ENCODE measurements at places on chromosomes 4 and X.

DNA sequence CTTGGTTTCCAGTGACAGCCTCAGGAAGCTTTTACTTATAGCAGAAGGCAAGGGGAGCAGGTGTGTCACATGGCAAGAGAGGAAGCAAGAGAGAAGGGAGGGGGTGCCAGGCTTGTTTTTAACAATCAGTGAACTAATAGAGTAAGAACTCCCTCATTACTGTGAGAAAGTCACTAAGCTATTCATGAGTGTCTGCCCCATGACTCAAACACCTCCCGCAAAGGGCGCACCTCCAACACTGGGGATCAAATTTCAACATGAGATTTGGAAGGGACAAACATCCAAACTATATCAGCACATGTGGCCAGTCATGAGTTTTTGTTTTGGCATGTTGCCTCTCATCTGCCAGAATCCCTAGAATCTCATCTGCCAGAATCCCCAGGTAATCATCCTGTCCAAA lies 183.5 kb upstream of the C1QTNF7 start:
- no peak for DNase-seq

GRCh38 chr4:156558373-156559025 lies 413.1 kb downstream of the PDGFC start:
- no peak for DNase-seq

GRCh38 chrX:125132274-125132673 lies 187.4 kb upstream of the TEX13C start:
- DNase-seq = no peak

- DNase-seq = peak; percentile 83
Measured at GRCh38 chrX:2690856-2691542, at the start of gene CD99. Gene CD99 (plus strand): TSS chrX:2691295. CDS start chrX:2691361, 66 bp downstream.

GRCh38 chrX:31268359-31268758 lies 196.5 kb upstream of the FTHL17 start:
- DNase-seq = no peak

DNA sequence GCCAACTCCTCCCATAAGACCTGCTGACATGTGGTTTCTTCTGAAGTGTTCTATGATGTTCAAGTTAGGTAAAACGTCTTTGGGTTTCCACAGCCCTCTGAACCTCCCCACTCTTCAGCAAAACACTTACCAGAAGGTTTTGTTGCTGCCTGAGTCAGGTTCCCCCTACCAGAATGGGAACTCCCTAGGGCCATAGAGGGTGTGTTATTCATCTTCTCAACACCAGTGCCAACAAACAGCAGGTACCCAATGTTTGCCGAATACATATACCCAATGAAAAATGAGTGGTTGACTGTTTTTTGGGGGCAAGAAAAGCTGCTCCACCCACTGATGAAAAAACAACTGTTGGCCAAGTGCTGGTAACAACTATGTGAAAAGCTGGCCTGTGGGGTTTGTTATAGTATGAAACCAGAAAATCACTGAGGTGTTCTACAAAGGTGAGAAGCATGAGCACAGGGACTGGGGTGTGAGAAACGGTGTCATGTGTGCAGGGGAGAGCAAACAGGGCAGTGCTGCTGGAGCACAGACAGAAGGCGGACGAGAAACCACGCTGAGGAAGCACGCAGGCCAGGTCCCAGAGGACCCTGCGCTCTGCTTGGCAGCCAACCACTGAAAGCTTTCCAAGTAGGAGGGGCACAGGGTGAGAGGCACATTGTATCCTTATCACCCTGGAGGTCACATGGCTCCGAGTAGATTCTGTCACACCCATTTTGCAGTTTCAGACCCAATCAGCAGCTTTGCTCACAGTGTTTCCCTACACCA lies 28.8 kb downstream of the ATP8A1 start:
- peak; percentile 8 for DNase-seq

DNA sequence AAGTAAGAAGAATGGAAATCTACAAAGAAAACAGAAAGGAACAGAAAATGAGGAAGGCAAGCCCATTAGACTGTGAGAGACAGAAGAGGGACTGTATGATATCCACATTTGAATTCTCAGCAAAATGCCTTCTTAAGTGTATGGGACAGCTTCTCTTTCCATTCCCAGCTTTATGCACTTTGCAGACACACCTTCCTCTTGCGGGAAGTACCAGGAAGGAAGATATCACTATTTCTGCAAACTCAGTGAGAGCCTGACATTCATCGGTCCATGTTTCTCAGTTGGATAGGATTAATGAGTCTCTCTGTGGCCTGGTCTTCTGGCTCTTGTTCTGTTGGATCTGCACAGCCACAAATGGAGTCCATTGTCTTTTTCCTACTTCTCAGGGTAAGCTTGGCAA lies 31.6 kb upstream of the DHX15 start:
- DNase-seq = no peak

GRCh38 chr4:40948014-40948413 lies 198.3 kb downstream of the NSUN7 start:
- no peak for DNase-seq

- DNase-seq = no peak
Measured at GRCh38 chr4:169899295-169899694, 126.9 kb downstream of the MFAP3L start.

DNA sequence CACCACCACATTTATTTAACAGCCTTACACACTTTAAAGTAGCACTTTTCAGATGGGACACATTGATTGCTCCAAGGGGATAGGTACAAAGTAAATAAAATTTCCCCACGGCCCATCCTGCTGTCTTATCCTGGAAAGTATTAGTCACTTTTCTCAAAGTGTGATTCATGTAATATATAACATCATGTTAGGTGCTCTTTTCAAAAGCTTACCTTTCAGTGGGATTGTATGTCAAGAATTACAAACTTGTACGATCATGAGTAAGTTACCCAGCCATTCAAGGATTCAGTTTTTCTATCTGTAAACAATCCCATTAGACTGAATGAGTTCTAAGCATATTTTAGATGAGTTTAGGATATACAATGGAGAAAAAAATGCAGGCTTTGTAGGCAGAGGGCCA lies 876.6 kb upstream of the GRID2 start:
- DNase-seq = no peak

DNA sequence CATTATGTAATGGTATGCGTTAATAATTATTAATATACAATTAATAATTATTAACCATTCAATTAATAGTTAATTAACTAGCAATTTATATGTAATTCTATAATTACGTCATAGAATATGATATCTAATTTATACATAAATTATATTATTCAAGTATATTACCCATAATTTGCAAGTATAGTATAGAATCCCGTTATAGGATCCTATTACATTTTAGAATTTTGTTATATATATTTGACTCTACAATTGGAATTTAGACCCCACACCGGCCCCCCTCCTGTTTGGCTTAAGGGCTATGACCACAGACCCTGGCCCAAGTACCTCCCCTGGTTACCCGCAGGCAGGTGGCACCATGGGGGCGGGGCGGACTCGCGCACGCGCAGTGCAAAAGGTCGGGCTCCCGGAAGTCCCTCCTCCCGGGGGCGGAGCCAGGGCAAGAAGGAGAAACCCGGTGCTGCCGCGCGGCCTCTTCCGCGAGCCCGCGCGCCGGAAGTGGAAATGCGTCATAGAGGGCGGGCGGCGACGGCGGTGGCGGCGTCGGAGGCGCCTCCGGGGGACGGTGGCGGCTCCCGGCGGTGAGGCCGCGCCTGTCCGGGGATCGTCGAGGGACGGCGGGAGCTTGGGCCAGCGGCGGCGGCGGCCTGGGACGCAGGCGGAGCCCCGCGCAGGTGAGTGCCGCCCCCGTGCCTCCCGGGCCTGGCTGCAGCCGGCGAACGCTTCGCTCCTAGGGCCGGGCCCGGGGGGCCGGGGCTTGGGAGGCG lies at the start of gene AKAP17A:
Gene AKAP17A, plus strand, starts transcription at position 503 of the 761 bp plus-strand sequence. CDS start 1,859 bp downstream, outside the sequence.
- DNase-seq = peak; percentile 95

DNA sequence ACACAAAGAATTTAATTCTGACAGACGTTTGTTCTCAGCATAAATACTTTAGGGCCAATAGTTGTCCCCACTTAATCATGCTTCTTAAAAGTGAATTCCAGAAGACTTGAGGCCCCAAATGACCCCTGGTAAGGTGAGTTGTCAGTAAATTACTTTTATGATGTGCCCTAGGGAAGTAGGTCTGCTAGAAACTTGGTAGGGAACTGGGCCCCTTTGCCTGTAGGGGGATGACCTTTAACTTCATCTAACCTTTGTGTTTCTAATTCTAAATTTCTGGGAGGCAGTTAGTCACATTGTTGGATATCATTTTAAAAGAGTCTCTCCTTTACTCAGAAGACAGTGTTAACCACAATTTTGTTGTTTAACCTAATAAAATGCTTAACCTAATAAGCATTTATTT lies 28.8 kb downstream of the HHIP start:
- DNase-seq = no peak

GRCh38 chr4:122749704-122750454 lies 17.4 kb downstream of the BBS12 start:
- no peak for DNase-seq

GRCh38 chr4:86261636-86262035 lies 98.2 kb downstream of the MAPK10 start:
- no peak for DNase-seq

GRCh38 chr4:18508786-18509185 lies 487.2 kb upstream of the LCORL start:
- no peak for DNase-seq

DNA sequence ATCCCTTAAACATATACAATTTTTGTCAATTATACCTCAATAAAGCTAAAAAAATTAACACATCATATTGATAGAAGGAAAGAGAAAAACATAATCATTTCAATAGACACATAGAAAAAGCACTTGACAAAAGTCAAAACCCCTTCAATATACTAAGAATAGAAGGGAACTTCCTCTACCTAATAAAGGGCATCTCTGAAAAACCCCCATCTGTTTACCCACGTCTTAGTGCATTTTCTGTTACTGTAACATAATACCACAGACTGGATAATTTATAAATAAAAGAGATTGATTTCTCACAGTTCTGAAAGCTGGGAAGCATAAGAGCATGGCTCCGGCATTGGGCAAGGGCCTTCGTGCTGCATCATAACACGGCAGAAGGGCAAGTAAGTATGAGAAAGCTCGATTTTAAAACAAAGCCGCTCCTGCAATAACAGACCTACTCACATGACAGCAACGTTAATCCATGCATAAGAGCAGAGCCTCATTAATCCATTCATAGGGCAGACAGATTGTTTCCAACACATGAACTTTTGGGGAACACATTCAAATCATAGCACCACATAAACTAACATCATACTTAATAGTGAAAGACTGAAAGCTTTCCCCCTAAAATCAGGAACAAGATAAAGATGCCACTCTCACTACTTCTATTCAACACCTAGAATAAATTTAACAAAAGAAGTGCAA lies 15.7 kb downstream of the STEEP1 start:
- no peak for DNase-seq

DNA sequence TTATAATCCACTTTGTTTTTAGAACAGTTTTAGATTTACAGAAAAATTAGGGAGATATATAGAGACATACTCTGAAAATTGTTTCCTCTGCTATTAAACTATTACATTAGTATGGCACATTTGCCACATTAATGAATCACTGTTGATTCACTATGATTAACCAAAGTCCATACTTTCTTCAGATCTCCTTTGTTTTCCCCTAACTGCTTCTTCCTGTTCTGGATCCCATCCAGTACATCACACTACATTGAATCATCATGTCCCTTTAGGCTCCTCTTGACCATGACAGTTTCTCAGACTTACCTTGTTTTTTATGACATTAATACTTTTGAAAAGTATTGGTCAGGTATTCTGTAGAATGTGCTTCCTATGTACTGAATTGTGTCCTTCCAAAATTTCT lies 109.2 kb upstream of the EDNRA start:
- DNase-seq = no peak

DNA sequence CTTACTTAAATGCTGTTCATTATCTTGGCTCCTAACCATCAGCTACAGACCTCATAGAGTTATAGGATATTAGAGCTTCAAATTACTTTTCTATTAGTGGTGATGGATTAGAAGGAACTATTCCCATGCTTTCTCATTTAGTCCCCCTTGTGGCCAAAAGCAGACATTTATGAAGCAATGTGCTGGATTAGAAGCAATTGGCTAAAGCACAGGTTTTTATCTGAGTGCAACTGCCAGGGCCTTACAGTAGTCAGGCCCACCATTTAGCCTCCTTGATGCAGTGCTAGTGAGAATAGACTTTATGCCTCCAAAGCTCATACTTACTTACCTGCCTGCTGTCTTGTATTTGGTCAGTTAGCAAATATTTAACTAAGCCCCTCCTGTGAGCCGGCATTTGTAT lies 93.0 kb downstream of the TSPAN7 start:
- DNase-seq = no peak

- no peak for DNase-seq
Measured at GRCh38 chr4:67342291-67342690, 203.0 kb downstream of the CENPC start.

DNA sequence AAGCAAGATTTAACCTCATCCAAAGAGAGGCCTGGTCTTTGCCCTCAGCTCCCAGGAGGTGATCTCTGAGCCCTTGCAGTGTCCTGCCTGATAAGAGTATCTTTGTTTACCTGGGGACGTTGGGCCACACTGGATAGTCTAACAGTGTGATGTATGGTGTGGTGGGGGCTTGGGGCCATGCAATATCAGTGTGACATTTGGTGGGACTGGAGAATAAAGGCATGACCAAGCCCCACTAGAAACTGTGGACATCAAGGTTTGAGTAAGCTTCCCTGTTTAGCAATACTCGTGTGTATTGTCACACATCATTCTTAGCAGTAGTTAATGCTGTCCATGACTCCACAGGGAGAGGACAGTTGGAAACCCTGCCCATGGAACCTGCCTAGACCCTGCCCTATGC lies 34.4 kb downstream of the BBS12 start:
- no peak for DNase-seq

- DNase-seq = peak; percentile 16
Measured at GRCh38 chrX:154457491-154458115, 478 bp upstream of the PLXNA3 start.

Data from activated CD8-positive, alpha-beta memory T cell treated with anti-CD3 and anti-CD28 coated beads for 4 hours (primary cell).